ENCODE measurements at places on chromosomes 1 and 21. TPM values are rescaled to one million over a fixed set of nuclear protein-coding genes. Genes with fewer than 3 reads are reported as not detected.

Gene COL6A2
- 157 TPM for total RNA-seq

Gene CLCA2
- total RNA-seq: not detected

Gene PIK3CD
- total RNA-seq: 3.0 TPM

DNA sequence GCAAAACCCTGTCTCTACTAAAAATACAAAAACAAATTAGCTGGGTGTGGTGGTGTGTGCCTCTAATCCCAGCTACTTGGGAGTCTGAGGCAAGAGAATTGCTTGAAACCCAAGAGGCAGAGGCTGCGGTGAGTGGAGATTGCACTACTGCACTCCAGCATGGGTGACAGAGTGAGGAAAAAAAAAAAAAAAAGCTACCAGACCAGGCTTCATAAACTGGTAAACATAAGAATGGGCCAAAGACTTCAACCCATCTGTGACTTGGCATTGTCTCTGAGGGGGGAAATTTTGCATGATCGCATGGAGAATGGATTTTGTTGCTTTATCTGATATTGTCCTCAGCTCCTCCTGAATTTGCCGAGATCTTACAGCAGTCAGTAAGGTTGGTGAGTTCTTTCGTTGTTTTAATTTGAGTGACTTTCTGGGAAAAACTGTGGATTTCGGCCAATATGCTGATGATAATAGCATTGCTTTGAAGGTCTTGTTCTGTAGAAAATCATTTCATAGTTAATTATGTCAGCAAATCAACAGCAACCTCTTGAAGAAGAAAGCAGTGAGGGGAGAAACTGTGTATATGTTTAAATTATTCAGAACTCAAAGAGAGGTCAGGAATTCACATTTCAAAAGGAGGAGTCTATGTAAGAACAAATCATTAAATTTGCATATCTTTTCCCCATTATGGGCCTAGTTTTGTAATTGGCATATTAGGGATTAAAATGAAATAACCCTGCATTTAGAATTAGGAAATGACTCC lies 13.1 kb downstream of the FGGY start:
- no peak for DNase-seq

GRCh38 chr1:6245086-6245868 lies 1.3 kb downstream of the HES3 start:
- DNase-seq: no peak
